Transverse colon (tissue), 4 donors: ENCODE measurements at places on chromosomes 13 and 19. TPM values are rescaled to one million over a fixed set of nuclear protein-coding genes. Genes with fewer than 3 reads are reported as not detected.

DNA sequence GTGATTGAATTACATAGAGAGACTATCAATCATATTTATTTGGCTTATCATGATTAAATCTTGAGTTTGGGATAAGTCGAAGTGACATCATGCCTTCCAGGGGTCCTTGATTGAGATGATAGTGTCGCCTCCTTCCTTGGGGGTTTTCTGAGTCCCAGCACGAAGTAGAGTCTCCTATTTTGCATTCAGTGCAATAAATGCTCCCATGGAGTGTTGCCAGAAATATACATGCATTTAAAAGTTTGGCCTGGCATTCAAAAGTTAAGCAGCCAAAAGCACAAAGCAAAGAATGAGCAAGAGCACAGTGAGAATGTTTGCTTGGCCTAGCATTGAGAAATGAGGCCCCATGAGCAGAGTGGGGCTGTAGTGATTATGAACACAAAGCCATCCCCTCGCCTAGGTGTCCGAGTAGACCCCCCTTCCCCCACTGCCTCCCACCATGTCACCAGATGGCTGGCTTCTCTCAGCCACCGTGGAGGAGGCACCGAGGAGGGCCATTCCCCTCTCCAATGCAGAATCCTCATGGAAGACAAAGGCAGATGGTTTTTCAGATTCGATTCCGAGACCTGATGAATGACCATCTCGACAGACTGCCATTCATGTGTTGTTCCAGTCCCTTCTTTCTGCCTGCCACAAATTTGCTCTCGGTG lies 58.8 kb upstream of the UBL3 start:
- no peak for DNase-seq

GRCh38 chr19:12318782-12319413 lies 14.5 kb downstream of the ZNF563 start:
- no peak for DNase-seq

GRCh38 chr13:77696879-77697216 lies 639 bp upstream of the SLAIN1 start:
- DNase-seq, result no peak

DNA sequence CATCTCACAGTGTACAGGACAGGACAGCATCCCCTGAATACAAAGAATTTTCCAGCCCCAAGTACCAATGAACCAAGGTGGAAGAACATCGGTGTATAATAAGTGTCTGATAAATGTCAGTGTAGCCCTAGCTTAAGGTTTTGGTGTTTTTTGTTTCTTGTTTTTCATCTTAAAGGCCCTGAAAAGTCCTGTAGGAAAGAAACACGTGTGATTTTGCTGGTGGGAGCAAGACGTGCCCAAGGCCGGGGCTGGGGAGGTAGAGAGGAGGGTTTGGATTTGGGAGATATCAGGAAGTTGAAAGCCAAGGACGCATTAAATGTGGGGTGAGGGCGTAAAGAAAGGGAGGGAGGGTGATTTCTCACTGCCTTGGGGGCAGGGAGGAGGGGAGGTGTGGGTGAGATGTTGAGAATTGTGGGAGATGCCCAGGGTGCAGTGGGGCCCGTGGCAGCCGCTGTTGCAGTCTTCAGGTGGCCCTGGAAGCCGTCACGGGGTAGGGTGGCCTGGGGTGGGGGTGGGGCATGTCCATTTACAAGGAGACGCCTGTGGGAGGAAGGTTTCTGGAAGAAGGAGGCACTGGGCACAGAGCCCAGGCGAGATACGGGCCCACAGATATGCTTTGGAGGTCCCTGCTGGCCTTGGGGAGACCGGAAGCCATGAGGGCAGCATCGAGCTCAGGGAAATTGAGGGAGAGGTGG lies 6.7 kb downstream of the CAMSAP3 start:
- no peak for DNase-seq

GRCh38 chr19:43407416-43408005 lies 7.2 kb upstream of the TEX101 start:
- DNase-seq, result no peak

DNA sequence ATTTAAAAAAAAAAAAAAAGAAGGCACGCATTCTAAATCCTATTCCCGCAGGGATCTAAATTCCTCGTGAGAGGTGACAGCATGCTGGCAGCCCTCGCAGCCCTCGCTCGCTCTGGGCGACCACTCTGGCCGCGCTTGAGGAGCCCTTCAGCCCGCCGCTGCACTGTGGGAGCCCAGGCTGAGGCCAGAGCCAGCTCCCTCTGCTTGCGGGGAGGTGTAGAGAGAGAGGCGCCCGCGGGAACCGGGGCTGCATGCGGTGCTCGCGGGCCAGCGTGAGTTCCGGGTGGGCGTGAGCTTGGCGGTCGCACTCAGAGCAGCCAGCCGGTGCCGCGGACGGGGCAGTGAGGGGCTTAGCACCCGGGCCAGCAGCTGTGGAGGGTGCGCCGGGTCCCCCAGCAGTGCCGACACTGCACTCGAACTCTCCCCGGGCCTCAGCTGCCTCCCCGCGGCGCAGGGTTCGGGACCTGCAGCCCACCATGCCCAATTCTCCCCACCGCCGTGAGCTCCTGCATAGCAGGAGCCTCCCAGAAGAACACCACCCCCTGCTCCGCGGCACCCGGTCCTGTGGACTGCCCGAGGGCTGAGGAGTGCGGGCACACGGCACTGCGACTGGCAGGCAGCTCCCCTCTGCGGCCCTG lies 553.9 kb downstream of the LMO7 start:
- DNase-seq, result no peak

DNA sequence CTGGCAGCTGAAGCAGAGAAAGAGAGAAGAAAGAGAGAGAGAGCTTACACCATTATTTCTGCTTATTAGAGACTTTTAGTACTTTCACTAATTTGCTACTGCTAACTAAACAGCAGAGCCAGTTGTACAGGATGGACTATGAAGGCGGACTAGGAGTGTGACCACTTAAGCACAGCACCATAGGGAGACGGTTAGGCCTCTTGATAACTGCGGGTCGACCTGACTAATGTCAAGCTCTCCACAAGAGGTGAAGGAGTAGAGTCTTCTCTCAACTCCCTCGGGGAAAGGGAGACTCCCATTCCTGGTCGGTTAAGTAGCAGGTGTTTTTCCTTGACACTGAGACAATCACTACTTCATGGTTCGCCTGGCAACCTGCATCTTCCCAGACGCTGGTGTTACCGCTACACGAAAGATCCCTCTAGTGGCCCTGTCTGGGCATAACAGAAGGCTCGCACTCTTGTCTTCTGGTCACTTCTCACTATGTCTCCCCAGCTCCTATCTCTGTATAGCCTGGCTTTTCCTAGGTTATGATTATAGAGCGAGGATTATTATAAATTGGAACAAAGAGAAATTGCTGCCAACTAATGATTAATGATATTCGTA lies 5.3 kb upstream of the PSG7 start:
- DNase-seq, result no peak

EDNRB gene
- 11.1 TPM for total RNA-seq
